ENCODE measurements at places on chromosomes 1 and 21.
A peak's percentile ranks its signal among the peaks of the same experiment; 100 is the strongest.

GRCh38 chr1:208921259-208921658 is 662.3 kb upstream of the CAMK1G start:
- DNase-seq = no peak

DNA sequence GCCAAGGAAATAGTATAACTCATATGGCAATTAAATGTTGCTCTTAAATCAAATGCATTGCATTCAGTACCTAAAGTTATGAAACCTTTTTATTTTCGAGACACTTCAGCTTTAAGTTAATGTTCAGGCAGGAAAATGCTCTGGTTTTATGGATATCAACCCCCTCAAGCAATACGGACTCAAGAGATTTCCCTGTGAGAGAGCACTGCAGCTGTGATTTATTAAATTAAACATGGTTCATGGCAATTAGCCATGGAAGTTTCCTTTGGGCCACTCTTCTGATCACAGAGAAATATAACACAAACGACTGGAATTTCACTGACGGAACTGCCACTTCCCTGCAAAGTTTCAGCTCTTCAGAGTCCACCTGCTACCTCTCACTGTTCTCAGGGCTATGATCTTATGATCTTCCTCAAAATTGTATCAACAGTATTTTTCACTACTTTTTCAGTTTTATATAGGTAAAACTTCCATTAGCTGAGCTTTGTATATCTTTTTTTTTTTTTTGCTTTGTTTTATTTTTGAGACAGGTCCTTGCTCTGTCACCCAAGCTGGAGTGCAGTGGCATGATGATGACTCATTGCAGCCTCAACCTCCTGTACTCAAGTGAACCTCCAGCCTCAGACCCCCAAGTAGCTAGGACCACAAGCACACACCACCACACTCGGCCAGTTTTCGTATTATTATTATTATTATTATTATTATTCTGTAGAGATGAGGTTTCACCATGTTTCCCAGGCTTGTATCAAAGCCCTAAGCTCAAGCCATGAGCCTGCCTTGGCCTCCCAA is 923.1 kb upstream of the TMPRSS15 start:
- no peak for DNase-seq

DNA sequence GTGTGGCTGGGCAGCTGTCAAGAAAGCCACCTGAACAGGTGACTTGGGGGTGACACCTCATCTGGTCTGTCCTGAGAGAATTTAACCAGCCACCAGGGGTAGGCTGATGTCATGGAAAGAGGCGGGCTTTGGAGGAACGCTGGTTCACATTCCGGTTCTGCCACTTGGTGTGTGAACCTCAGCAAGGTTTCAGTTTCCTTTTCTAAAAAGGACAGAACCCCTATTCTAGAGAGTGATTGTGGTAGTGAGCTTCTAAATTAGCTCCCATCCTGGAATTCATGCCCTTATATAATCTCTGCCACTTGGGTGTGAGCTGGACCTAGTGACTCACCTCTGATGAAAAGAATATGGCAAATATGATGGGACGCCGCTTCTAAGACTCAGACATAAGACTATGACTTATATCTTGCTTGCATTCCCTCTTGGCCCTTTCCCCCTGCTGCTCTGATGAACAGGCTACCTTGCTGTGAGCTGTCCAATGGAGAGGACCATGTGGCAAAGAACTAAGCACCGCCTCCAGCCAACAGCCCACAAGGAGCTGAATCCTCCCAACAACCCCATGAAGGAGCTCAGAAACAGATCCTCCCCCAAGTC is 332.1 kb downstream of the RRAGC start:
- DNase-seq = peak; percentile 24

DNA sequence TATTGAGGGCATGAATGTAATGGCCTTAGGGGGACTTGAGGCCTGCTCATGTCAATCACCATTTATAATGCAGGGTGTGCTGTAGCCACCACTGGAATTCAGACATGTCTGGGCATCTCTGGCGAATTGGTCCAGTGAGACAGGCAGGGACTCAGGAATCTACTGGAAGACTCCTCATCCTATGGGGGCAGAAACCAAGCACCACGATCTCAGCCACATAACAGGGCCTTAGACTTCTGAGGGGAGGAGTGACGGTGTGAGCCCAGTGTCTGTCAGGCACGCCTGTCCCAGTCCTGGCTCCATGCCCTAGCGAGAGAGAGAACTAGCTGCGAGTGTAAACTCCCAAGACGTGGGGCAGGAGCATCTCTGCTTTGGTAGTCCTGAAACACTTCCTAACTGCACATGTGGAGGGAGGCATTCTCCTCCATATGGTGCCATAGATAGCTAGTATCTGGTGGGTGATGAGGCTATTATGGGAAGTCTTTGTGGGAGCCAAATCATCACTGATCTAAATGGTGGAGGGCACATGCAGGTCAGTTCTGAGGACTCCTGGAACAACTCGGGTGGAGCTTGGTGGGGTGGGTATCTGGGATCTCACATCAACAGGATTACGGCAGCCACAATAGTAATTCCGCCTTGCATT is 29.8 kb upstream of the KIAA0040 start:
- no peak for DNase-seq

DNA sequence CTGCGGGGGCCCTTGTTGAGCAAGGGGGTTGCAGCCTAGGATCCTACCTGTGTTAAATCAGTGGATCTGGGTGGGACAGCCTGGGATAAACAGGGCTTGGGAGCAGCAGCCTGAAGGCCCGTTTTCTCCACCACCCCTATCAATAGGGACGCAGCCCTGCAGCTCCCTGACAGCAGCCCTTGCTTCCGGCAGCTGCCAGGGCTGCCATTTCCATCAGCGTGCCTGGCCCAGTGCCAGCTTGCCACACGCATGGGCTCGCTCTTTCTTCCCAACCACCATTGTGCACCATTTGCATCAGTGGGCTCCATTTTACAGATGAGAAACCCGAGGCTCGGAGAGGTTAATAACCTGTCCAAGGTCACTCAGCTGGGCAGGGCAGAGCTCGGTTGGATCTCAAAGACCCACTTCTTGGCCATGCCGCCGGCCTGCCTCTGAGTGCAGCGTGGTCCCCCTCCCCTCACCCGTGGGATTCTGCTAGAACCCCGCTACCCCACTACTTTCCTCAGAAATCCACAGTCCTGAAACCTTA is 3.8 kb downstream of the WNT4 start:
- no peak for DNase-seq

DNA sequence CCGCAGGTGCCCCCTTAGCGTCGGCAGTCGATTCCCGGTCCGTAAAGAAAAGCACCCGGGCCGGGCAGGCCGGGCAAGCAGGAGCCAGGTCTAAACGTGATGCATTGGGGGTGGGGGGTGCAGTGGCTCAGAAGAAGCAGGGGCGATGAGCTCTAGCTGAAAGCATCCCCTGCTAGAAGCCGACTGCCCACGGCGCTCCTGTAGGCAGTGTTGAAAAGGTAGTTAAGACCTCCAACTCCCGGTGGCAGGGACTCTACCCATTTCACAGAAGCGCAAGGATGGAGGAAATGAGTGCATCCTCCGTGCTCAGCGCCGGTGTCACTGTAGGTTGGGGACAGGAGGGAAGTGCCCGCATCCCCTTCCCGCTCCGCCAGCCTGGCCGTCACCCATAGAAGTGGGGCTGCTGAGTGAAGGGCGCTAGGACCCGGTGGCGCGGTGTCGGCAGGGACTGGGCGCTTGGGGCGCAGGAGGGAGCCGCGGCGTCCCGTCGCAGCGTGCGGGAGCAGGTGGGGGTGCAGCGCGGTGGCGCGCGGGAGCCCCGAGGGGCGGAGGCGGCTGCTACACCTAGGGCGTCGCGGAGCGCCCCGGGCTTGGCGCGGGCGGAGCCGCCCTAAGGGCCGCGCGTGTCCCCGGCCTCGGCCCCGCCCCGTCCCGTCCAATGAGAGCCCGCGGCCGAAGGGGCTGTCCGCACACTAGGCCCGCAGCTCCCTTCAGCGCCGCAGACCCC is at the start of gene WNT2B:
WNT2B (plus strand) TSS at position 688 of the 727 bp plus-strand sequence. CDS start 298 bp downstream, outside the sequence.
- DNase-seq = peak; percentile 59

DNA sequence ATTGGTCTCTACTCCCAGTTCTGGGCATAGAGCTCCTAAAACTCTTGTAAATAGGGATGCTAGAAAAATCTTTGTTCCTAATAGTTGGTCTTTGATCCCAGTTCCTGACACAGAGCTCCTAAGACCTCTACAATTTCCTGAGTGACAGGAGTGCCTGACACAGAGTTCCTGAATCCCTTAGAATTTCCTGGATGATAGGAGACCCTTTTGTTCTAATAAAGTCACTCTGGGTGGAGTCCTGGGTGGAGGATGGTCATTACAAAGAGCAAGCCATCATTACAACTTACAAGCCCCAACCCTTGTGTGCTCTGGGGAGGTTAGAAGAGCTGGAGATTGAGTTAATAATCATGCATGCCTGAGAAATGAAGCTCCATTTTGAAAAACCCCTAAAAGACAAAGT is 58.4 kb downstream of the ZZZ3 start:
- no peak for DNase-seq
